Activated naive CD4-positive, alpha-beta T cell treated with anti-CD3 and anti-CD28 coated beads for 36 hours (primary cell): ENCODE measurements at places on chromosomes 3 and 15. TPM values are rescaled to one million over a fixed set of nuclear protein-coding genes. Genes with fewer than 3 reads are reported as not detected.

DNA sequence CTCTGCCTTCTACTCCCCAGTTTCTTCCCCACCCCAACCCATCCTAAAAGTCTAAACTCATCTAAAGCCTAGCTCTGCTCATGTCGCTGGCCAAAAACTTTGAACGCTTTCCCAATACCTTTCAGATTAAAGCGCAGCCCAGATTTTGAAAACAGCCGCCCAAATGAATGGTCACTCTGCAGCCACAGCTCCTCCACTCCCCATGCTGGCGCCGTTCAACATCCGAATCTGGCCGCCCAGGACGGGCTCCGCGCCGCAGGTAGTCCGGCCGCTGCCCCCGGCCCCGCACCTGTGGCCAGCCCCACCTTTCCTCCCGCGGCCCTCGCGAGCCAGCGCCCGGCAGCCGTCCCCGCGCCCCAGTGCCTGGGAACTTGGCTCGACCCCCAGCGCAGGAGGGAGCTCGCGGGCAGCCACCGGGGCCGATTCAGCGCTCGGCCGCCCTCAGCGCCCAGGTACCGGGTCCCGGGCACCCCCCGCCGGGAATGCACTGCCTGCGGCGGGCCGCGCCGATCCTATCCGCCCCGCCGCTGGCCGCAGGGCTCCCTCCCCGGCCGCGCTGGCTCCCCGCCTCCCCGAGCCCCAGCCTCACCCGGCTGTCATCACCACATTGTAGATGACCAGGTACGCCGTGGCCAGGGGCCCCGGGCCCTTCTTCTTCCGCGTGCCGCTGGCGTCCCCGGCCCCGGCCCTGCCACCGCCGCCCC lies 417 bp downstream of the HACD2 start:
- peak; percentile 40 for DNase-seq

DNA sequence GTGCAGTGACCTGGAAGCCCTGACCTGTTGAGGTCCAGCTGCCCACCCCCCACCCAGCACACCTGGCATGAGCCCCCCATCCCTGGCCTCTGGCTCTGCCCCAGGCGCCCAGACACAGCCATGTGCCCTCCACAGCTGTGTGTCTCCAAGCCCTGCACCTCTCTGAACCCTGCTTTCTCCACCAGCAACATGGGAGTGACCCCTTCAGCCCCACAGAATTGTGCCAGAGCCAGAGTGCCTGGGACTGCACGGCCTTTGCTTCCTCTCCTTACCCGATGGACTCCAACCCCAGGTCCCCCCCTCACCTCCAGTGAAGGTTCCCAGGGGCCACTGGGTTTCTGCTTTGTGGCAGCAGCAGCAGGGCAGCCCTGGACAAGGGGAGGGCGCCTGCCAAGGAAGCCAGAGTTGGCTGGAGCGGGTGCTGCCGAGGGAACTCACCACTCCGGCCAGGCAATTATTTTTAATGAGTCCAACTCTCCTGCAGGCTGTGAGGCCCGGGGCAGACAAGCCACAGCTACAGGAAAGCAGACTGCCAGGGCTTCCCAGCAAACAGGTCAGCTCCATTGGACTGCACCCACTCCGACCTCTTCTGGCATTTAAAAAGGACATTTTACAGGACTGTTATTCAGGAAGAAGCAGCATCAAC lies 24.1 kb downstream of the PRR20G start:
- no peak for DNase-seq

DNA sequence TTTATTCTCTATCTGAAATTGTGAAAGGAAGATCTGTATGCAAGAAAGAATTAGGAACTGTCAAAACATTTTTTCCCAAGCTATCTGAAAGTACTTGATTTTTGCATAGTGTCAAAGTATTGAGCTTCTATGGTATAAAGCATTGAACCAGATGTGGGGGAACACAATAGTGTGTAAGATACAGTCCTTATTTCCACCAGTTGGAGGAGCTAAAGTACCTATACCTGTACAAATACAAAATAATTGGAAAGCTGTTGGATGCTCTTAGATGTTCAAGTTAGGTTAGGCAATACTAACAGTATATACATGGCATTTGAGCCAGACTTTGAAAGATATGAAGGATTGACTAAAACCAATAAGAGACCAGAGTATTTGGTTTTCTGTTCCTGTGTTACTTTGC lies 148.4 kb downstream of the B3GALNT1 start:
- DNase-seq: no peak

GRCh38 chr3:81761904-81762580 lies 597 bp upstream of the GBE1 start:
- no peak for DNase-seq

DNA sequence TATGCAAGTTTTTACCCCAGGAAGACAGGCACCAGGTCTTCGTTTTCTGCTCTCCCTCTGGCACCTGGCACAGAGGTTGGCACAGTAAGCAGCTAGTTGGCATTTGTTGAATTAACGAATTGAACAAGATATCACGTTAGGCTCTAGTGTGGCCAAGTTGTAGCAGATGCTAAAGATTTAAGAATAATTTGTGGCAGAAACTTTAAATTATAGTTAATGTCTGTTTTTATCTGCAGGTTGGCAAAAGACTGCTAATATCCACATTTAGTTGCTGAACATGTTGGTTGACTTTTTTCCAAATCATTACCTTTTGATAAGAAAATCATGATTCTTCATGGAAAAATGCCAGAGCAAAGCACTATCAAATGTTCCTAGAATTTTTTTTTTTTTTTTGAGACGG lies 8.1 kb downstream of the CHRNA5 start:
- no peak for DNase-seq

DNA sequence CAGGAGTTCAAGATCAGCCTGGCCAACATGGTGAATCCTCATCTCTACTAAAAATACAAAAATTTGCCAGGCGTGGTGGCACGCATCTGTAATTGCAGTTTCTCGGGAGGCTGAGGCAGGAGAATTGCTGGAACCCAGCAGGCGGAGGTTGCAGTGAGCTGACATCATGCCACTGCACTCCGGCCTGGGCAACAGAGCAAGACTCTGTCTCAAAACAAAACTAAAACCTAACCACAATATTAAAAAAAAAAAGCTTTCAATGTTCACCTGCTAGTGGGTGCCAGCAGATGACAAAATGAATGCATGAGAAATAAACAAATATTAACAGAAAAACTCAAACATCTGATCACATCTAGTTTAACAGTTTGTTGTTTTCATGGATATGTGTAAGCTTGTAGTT lies 9.0 kb downstream of the SLC24A1 start:
- DNase-seq: no peak

DNA sequence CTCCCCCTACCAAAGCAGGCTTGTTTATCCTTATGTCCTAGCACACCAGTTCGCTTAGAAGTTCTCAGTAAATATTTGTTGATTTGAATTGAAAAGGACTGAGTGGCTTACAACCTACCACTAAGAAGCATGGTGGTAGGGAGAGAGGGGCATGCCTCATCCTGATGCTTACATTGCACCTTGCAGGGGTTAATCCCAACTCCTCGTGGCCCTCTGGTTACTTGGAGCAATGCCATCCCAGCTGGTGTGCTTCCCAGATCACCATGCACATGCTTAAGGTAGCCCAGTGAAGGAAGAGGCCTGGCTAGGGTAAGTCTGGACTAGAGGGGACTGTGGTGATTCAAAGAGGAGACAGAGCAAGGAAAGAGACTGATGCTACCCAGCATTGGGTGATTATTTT lies 253.3 kb downstream of the CLSTN2 start:
- DNase-seq: no peak

- no peak for DNase-seq
Measured at GRCh38 chr3:67601385-67601784, 53.0 kb downstream of the SUCLG2 start.

- no peak for DNase-seq
Measured at GRCh38 chr3:24628523-24629258, 134.0 kb upstream of the THRB start.

AHSG gene
- total RNA-seq: not detected

- no peak for DNase-seq
Measured at GRCh38 chr3:21433751-21434150, 317.3 kb downstream of the ZNF385D start.

REC114 gene
- not detected for total RNA-seq

DNA sequence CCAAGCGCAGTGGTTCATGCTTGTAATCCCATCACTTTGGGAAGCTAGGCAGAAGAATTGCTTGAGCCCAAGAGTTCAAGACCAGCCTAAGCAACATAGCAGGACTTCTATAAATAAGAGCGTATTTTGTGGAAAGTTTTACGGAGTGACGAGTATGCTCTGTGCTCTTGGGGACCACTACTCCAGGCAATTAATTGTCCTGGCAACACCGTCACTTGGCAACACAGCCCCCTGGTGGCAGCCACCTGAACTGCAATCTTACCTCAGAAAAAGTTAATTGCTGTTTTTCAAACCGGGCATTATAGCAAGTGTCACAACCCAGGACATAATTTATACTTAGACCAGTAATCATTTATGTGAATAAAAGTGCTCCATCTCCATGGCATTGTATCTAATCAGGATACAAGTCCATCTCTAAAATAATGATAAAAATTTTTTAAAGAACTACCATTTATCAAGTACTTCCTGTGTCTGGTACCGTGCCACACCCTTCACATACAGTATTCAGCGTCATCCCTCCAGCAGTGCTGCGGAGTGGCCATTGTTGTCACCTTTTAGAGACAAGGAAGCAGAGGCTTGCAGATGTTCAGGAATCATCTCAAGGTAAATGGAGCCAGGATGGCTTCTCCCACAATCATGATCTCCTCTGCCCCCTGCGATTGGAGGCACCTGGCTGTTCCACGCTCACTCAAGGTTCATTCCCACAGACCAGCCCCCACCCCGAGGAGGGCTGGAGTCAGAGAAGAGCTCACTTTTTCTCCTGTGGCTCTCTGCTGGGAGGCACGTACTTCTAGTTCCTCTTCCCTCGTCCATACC lies 34.5 kb downstream of the PLA2G4D start:
- peak; percentile 87 for DNase-seq

DNA sequence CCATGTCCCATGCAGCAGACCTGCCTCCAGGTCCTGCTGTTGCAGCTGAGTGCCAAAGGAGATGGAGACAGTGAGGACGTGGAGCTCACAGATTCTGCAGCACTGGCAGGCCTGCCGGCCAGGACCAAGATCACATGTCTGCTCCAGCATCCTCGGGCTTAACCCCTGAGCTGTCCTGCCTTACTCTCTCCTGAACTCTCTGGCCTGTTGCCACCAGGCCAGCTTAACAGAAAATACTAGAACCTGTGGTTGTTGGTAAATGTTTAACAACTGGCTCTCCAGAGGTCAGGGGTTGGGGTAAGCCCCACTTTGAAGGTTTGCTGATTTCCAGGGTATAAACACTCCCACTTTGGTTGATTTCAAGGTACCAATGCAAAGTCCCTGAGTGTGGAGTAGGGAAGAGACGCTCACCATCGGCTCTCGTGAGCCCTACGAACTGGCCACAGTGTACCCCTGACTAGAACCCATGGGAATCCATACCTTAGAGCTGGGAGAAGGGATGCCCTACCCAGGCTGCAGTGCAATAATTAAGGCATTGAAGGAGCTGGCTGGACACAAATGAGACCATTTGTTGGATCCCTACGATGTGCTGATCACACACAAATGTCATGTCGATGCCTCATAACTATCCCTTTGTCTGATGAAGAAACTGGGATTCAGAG lies 147.9 kb downstream of the OR4M2 start:
- DNase-seq: no peak

IMPG2 gene
- total RNA-seq: 0.07 TPM

- DNase-seq: peak; percentile 39
Measured at GRCh38 chr3:143832433-143832832, 15.8 kb downstream of the SLC9A9 start.

DNA sequence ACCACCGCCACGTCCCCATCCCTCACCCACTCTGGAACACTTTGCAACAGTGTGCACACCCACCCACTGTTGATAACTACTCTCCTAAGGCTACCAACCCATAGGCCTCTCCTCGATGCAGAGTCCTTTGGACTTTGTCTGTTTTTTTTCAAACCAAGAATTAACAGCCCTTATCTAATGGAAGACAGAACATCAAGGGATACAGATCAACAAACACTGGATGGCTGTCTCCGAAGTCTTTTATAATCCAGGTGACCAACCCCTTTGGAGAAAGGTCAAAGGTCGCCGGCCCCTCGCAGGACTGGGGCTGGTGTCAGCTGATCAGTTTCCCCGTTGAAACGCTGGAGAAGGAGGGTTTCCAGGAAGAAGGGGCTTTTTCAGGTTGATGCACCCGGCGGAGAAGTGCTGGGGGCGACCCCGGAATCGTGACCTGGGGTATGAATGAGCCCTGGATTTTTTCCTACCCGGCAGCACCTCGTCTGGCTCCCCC lies 532 bp downstream of the B4GALT4 start:
- peak; percentile 73 for DNase-seq

- no peak for DNase-seq
Measured at GRCh38 chr3:103873021-103873420, 1438.2 kb downstream of the ZPLD1 start.

DNA sequence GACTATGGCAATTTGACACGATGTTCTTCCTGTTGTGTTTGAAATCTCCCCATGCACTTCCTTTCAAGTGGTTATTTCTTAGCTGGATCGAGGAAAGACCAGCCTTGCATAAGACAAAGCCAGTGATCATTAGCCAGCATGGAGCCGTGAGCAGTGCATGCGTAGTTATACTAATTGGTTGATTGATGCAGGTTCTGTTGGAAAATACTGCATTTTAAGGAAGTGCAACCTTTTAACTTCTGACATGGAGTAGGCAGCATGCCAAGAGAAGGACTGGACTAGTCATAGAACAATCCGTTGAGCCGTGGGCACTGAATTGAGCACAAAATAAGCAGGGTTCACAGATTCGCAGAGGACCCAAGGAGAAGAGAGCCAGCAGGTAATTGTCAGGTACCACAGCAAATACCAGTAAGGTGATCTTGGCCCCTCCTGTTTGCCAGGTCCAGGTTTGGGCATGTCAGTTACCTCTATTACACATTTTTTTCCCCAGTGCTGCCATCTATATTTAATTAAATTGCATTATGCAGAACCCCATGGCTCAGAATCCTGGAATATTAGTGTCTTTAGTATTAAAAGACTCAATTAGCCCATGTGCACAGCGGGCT lies 29.0 kb upstream of the BCL6 start:
- no peak for DNase-seq

GRCh38 chr15:100339999-100340398 lies 1.8 kb downstream of the ADAMTS17 start:
- no peak for DNase-seq

- no peak for DNase-seq
Measured at GRCh38 chr3:114538211-114538610, 244.4 kb downstream of the TIGIT start.

GRCh38 chr3:7813365-7813764 lies 688.3 kb upstream of the LMCD1 start:
- no peak for DNase-seq
